WERI-Rb-1 (cell line): ENCODE measurements at places on chromosomes 3 and 15.

GRCh38 chr3:151520105-151520504, 59.2 kb upstream of the IGSF10 start:
- no peak for DNase-seq

DNA sequence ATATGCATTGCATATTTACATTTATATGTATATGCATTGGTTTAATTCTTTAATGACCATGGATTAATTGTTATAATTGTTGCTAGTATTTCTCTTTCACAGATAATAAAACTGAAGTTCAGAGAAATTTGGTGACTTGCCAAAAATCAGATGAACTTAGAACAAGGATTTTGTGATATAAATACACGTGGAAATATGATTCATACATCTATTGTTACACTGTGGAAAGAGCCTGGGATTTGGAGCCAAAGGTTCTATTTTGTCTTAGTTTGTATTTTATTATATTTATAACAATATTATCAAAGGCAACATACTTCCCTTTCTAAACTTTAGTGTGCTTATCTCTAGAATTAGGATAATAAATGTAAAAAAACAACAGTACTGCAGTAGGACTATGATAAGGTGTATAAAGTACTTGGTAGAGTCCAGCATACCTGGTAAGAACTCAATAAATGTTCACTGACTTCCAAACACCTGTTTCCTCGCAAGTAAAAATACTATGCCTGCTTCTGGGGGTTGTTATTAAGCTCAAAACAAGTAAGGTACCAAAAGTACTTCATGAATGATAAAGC, 342.9 kb downstream of the THSD4 start:
- no peak for DNase-seq

GRCh38 chr15:56495053-56495452, 30.1 kb upstream of the MNS1 start:
- DNase-seq = no peak

DNA sequence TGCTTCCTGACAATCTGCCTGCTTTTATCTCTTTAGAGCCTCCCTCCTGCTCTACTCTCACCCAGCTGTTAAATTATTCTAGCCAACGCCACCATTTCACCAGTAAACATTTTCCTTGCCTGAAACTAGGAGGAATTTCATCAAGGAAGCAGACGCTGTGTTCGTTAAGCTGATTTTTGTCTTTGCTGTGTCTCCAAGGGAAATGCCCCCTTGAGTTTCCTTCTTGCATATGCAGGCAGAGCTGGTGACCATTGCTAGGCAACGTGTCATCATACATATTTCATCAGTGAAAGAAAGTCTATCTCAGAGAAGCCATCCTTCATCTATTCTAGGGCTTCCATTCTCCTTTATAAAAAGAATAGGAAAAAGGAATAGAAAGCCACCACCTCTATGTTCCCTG, 87.0 kb upstream of the ST8SIA2 start:
- peak; percentile 51 for DNase-seq

DNA sequence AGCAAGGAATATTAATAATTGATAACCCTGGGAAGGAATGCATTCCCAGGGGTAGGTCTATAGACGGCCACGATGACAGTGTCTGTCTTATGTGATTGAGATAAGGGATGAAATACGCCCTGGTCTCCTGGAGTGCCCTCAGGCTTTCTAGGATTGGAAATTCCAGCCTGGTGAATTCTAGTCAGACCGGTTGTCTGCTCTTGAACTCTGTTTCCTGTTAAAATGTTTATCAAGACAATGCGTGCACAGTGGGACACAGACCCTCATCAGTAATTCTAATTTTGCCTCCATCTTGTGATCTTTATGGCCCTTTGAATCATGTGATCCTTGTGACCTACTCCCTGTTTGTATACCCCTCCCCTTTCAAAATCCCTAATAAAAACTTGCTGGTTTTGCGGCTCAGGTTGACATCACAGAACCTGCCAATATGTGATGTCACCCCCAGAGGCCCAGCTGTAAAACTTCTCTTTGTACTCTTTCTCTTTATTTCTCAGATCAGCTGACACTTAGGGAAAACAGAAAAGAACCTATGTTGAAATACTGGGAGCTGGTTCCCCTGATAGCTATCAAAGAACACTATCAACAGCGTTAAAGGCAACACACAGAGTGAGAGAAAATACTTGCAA, 183.3 kb downstream of the PDE8A start:
- no peak for DNase-seq

- DNase-seq = no peak
Measured at GRCh38 chr3:23276913-23277658, 74.0 kb downstream of the UBE2E2 start.

GRCh38 chr3:170368921-170369320, 11.4 kb downstream of the SKIL start:
- no peak for DNase-seq

- no peak for DNase-seq
Measured at GRCh38 chr15:64845183-64845611, 3.5 kb downstream of the PLEKHO2 start.

DNA sequence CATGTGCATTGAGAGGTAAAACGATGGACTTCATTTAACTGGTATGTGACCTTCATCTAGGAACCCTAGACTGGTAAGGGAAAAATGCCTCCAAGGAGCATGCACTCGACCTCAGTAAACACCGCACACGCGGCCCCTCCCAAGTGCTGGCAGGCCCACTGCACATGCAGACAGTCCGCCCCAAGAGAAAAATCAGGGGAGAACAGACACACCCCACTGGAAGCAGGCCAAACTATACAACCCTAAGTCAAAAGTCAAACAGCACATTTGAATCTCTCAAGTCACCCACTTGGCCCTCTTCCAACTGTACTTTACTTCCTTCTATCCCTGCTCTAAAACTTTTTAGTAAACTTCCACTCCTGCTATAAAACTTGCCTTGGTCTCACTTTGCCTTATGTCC, 250.1 kb upstream of the HES1 start:
- DNase-seq = no peak

GRCh38 chr3:180571831-180572598, 29.9 kb upstream of the TTC14 start:
- no peak for DNase-seq

- DNase-seq = no peak
Measured at GRCh38 chr3:188605231-188605630, 451.3 kb downstream of the LPP start.

GRCh38 chr3:72287956-72288355, 503.0 kb upstream of the PROK2 start:
- DNase-seq = no peak

GRCh38 chr3:182906036-182906435, 74.3 kb downstream of the DCUN1D1 start:
- no peak for DNase-seq

GRCh38 chr3:138187296-138188012, at the start of gene ARMC8:
TSS of gene ARMC8 (plus strand) at chr3:138187301. CDS start at chr3:138187555, 254 bp downstream.
- peak; percentile 56 for DNase-seq

DNA sequence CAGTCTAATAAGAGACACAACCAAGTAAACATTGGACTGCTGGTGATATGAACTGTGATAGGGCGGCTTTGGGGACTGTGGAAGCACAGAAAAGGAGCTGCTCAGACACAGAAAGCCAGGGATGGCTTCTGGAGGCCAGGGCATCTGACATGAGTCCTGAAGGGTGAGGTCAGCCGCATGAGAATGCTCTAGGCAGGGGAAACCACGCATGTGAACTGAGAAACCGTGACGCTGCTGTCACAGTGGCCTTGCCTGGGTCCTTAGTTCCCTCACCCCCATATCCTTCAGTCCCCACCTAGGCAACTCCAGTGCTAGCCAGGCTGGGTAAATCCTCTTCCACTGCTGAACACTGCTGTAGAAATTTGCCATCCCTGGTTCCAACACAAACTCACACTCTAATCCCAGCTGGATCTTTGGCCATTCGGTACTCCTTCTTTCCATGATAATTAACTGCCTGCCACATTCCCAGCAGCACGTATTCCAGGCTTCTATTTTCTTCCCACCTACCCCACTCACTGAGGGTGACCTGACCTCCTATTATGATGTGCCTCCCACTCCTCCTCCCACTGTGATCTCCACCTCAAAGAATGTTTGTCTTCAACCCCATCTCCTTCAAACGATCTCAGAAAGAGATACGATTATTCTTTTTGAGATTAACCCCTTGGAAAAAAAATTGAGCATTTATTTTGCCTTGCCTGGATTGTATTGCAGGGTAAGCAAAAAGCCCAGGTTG, 31.4 kb downstream of the CRYGS start:
- DNase-seq = no peak

GRCh38 chr15:69107025-69107620, 53.3 kb upstream of the GLCE start:
- DNase-seq = no peak

DNA sequence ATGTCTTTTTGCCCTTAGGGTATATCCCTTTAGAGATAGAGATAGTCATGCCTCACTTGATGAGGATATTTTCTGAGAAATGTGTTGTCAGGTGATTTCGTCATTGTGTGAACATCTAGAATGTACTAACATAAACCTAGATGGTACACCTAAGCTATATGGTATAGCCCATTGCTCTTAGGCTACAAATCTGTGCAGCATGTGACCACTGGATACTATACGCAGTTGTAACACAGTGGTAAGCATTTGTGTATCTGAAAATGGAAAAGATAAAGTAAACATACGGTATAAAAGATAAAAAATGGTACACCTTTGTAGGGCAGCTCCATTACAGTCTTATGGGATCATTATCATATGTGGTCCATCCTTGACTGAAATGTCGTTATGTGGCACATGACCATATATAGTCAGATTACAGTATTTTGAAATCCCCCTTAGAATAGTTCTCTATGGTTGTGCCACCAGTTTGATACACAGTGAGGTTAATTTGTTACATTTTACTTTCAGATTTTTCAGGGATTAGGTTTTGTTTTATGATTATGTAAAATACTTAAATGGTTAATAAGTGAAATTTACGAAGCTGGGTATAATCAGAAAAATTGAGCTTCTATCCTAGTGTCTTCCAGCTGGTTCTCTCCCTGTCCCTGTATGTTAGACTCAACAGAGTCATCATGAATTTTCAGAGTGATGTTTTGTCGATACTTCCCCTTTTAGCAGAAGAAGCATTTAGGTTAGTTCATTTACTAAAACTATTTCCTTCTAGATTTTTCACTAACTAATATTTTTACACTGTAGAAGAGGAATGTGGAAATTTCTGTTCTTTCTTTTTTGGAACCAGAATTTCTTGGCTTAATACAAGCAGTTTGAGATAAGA, 12.8 kb downstream of the SETD5 start:
- DNase-seq = no peak

GRCh38 chr15:81922143-81922542, 123.7 kb downstream of the MEX3B start:
- no peak for DNase-seq

DNA sequence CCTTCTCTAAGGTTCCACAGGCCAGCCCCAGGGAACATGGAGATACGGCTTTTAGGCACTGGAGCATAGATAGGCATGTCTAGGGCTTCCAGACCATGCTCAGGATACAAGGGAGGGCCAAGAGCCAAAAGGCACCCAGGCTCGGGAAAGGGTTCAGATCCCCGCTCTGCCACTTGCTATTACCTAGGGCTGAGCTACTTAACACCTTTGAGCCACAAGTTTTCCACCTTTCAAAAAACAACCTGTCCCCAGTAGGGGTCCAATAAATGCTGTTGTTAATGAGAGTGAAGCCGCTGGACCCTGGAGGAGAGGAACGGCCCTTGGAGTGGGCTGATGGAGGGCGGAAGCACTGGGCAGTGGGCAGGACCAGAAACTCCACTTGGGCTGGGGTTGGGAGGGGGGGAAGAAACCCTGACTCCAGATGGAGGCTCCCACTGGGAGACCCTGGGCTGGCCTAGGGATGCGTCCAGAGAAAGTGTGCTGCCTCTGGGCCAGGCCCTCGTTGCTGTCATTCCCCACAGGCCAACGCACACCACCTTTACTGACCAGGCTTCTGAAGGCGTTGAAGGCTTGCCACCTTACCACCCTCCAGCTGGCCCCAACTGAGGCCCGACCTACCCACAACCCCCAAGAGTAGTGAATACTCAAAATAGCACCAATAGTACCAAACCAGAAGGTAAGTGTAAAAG, 8.6 kb upstream of the ITPKA start:
- no peak for DNase-seq

DNA sequence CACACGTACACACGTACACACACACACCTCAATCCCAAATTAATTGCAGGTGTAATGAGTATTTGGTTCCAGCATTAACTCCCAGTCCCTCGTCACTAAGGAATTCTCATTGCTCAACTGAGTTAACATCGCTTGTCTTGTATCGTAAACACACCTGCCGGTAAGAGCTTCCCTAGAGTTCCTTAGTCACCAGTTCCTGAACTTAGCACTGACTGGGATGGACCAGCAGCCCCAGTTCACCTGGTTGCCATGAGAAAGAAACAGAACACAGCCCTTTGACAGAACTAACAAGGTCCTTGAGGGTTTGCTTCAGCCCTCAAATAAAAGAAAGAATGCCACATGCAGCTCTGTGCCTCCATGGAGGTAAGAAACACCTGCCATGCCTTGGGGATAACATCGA, 66.3 kb upstream of the SLCO3A1 start:
- no peak for DNase-seq

- no peak for DNase-seq
Measured at GRCh38 chr3:153553605-153553945, 391.5 kb downstream of the RAP2B start.

DNA sequence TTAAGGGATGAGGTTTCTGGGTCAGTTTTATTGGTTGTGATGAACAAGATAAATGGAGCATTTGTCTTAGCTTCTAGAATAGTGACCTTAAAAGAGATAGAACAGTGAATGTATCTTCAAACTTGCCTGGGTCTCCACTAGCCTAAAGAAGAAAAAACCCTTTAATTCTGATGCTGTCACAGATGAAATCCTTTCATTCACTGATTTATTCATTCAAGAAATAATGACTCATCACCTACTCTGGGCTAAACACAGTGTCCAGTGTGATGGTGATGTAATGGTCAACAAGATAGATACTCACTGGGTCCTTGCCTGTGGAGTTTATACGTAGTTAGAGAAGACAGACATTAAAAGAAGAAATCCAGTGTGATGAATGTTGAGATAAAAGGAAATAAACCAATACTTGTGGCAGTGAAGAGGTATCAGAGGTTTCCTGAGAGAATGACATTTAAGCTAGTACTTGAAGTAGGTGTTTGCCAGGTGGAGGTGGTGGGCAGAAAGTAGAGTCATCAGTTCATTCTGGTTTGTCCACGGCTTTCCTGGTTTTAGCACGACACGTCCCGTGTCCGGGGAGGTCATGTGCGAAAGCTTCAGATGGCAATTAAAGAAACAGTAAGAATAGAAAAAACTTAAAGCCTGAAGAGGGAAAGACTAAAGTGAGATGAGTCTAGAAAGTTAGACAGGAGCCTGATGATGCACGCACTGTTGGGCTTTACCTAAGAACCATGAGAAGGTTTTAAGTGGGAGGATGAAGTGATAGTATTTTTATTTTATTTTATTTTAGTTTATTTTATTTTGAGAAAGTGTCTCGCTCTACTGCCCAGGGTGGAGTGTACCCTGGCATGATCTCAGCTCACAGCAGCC, 18.5 kb downstream of the PAK2 start:
- DNase-seq = no peak

- DNase-seq = no peak
Measured at GRCh38 chr15:100520132-100520921, 8.4 kb downstream of the CERS3 start.

- no peak for DNase-seq
Measured at GRCh38 chr3:79516795-79517194, 251.0 kb downstream of the ROBO1 start.
